Activated T-cell treated with anti-CD3 and anti-CD28 coated beads for 24 hours (primary cell): ENCODE measurements at places on chromosomes 6 and 20.

DNA sequence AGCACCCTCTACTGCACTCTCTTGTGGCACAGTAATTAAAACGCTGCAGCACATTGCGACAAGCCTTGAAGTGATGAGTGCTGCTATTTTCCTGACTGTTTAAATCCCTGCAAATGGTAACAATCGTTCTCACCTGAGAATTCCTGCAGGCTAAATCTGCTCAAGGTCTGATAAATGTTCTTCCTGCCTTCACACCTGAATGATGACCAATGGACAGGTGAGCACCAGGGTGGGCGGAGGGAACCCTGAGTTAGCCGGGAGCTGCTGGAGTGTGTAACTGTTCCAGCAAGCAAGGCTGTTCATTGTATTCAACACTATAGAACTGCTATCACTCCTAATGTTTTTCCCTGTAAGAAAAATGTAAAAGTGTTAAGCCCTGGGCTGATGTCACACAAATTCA is 4.0 kb downstream of the DACT2 start:
- no peak for DNase-seq

- no peak for DNase-seq
Observed at GRCh38 chr20:2303673-2304072, 7.9 kb downstream of the TGM3 start.

DNA sequence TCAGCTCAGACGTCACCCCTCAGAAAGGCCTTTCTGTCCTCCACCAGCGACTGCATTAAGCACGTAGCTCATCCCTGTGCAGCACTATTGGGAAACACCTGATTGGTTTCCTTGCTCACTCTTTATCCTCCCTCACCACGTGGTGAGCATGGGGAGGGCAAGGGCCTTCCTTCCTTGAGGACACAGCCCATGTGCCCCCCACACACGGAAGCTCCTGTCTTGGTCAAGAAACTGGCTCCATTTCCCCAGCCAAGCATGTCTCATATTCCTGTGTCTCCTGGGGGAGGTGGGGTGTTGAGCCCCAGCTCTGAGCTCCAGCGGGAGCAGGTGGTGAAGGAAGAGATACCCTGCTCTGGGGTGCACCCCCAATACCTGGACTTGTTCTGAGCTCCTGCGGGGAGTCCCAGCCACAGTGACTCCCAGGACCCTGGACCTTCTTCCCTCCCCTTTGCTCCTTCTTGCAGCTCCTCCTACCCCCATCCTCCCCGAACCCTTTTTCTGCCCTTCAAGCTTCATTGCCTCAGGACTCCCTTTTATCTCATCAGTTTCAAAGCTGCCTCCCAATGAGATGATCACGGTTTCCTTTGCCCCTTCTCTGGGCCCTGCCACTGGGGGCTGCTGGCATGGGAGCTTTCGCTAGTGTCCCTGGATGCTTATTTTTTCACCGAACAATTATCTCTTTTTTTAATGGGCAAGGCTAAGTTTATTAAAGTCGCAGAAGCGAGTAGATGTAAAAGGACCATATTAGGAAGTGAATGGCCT is 230.1 kb downstream of the TFAP2C start:
- DNase-seq, result no peak

- DNase-seq, result no peak
Observed at GRCh38 chr20:32396646-32397160, 38.6 kb downstream of the ASXL1 start.

- no peak for DNase-seq
Observed at GRCh38 chr6:79040083-79040482, 38.0 kb downstream of the PHIP start.

- no peak for DNase-seq
Observed at GRCh38 chr20:4791121-4791520, 69.4 kb downstream of the PRND start.

DNA sequence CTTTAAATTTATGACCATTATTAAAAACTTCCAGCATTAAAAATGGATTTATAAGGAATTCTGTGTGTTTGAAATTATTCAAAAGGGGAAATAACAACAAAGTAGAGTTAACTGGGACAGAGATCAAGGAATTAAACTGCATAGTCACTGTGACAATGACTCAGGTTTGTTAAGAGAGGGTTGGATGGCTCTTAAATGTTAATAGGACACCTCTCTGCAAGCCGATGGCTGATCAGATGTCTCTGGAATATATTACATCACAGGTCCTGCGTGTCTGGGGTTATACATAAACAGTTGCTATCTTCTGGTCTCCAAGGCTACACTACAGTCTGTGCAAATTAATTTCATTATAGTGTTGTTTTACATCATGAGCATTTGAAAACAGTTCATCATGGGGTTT is 574.3 kb downstream of the COL12A1 start:
- DNase-seq, result no peak

GRCh38 chr6:38804358-38804757 is 89.2 kb downstream of the DNAH8 start:
- DNase-seq, result no peak

- DNase-seq, result no peak
Observed at GRCh38 chr6:98925831-98926230, 21.9 kb downstream of the FBXL4 start.

- DNase-seq, result no peak
Observed at GRCh38 chr20:12047838-12048432, 130.2 kb downstream of the BTBD3 start.

GRCh38 chr20:45279992-45280391 is 25.6 kb upstream of the SLPI start:
- no peak for DNase-seq

GRCh38 chr20:17910828-17911294 is 57.7 kb downstream of the SNX5 start:
- DNase-seq, result no peak

- DNase-seq, result no peak
Observed at GRCh38 chr6:41050536-41050935, 2.5 kb upstream of the APOBEC2 start.

- DNase-seq, result no peak
Observed at GRCh38 chr20:7347409-7347808, 579.9 kb downstream of the BMP2 start.

DNA sequence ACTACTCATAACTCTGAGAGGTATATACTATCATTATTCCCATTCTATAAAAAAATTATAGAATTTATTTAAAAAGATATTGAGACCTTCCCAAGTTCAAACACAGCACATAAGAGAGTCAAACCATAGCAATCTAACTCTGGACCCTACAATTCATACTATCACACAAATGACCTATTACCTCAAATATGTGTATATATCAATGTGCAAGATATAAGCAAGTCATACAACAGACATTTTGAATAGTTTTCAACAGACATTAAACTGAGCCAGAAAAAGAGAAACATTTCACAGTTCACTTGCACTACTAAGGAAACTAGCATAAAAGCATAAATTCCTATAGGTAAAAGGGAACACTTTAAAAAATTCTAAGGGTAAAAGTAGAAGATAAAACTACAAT is 11.7 kb downstream of the PHIP start:
- DNase-seq, result no peak

GRCh38 chr20:63522981-63523611 is 2.5 kb downstream of the PPDPF start:
- no peak for DNase-seq

DNA sequence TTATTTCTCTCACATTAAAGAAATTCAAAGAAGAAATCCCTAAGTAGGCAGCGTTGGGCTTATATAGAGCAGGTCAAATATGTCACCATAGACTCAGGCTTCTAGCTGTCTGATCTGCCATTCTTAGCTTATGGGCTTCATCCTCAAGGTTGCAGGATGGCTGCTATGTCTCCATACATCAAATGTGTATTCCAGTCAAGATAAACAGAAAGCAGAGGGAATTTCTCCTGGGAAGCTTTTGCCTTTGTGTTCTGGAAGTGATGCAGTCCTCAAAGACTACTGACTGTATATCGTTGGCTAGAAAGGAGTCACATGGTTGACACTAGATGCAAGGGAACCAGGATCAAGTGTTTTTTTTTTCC is 36.0 kb downstream of the ZNF341 start:
- no peak for DNase-seq

GRCh38 chr6:125586074-125586473 is 163.4 kb upstream of the HEY2 start:
- DNase-seq, result no peak

GRCh38 chr6:160132297-160132637 is 10.7 kb downstream of the SLC22A1 start:
- DNase-seq, result no peak

DNA sequence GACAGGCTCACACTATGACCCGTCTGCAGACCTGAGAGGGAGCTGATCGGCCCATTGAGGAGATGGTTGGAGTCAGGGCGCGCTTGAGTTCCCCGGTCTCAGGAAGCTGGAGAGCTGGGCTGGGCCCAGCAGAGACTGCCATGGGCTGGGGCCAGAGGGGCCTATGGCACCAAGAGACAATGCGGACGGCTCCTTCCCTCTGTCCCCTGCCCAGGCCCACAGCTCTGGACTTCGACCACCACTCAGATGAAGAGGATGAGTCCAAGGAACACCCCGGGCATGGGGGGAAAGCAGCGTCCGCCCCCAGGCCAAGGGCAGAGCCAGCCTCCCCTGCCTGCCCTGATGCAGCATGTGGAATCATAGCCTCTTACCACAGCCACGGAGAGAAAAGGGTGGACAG is 40.2 kb upstream of the PHACTR3 start:
- DNase-seq, result no peak

DNA sequence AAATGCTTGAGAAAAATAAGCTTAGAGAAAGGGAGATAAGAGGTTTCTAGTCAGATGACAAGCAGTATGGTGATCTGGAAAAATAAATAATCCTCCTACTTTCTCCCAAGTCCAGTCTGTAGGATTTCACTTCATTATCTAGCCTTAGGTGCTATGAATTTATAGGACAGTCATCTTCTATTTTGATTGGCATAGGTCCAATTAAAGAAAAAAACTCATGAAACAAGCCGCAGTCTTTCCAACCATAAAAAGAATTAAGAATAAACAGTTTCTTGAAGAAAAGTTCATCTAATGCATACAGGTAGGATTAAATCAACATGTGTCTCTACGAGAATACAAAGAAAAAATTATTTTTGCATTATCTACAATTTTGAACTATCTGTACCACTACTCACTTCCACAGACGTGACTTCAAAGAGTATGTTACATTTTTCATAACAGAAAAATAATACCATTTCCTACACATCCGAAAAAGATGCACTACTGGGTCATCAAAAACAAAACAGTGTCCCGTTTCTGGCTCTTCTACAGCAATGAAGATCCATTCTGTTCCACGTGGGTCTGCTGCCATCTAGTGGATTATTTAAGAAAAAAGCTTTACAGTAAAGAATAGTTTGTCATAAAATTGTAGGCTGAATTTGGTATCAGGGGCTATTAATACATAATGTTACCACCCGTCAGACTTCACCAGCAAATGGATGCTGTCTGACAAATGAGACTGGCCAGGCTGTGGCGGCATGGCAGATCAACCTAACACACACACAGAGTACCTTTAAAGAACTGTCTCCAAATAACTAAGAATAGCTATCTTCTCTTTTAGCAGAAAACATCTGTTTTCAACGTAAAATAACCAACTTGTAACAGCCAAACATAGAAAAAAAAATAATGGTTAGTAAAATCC is 28.9 kb downstream of the STX7 start:
- DNase-seq, result peak; percentile 25

DNA sequence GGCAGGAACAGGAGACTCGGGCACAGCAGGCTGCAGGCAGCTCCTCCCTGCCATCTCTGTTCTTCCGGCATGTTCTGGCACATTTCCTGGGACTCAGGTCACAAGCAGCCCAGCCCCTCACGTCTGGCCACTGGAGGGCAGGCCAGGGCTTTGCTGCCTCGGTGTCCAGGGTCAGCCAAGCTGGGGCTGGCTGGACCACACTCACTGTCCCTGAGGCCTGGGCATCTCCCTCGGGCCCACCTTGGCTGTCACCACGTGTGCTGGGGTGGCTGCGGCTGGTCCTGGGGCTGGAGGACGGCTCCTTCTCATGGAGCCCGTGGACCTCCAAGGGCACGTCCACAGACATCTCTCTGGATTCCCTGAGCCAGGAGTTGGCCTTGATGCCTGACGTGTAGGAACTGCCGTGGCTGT is 18.5 kb downstream of the FRMD1 start:
- DNase-seq, result no peak

DNA sequence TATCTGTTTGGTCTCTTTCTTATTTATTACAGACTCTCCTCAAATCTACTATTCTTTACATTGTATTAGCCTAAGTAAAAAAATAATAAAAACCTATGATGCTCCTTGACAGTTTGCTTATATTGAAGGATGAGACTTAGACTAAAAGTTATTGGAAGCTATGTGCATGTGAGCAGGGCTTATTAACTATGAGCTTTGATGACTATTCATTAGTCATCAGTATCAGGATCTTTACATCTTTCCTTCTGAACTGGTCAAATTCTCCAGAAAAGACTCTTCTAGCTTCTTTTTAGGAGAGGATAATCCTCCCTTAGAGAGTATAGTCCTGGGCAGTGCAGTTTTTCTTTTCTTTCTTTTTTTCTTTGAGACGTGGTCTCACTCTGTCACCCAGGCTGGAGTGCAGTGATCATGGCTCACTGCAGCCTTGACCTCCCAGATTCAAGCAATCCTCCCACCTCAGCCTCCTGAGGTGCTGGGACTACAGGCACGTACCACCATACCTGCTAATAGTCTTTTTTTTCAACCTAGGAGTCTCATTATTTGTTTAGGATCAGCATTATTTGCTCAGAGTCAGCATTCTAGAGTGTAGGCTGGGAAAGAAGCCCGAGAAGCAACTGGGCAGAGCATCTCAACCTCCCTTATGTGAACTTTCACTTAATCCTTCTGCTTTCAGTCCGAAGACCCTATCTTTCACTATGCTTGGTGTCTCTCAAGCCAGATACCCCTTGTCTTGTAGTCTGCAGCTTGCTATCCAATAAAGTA is 37.1 kb upstream of the YWHAB start:
- no peak for DNase-seq

- no peak for DNase-seq
Observed at GRCh38 chr20:44961870-44962267, 1.7 kb upstream of the TOMM34 start.

- no peak for DNase-seq
Observed at GRCh38 chr6:134464690-134465411, 146.9 kb upstream of the SGK1 start.

- no peak for DNase-seq
Observed at GRCh38 chr6:41359617-41360313, 24.4 kb downstream of the NCR2 start.

DNA sequence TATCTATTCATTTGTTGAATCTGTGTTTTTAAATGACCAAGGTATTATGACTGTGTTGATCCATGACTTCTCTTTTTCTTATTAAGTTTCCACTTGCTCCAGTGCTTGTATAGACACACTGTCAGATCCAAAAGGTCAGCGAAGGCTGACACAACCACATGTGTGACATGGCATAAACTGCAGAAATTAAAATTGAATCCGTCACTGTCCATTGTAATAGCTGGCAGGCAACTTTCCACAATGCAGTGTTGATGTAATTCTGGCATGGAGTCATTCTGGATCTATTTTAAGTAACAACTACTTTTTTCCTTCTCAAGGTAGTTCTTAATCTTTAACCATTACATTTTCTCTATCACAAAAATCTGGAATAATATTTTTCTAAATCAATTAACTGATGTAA is 145.3 kb downstream of the AIG1 start:
- DNase-seq, result no peak

- no peak for DNase-seq
Observed at GRCh38 chr6:98823428-98824161, 10.8 kb upstream of the POU3F2 start.

DNA sequence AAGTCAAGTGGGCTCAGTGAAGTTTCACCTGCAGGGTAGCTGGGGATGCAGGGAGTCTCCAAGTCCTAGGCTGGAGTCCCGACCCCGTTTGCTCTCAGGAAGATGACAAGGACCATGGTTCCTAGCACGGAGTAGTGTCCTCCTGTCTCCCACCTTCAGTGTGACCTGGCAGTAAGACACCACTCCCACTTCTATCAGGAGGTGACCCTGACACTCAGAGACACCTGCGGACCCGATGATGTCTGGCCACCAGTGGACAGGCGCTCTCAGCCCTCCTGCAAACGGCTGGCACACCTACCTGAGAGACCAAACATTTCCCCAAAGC is 1.1 kb downstream of the SOD2 start:
- no peak for DNase-seq
